ENCODE measurements at places on chromosomes 11 and 22.

GRCh38 chr11:115391598-115391997, 112.6 kb downstream of the CADM1 start:
- DNase-seq: peak; percentile 33

DNA sequence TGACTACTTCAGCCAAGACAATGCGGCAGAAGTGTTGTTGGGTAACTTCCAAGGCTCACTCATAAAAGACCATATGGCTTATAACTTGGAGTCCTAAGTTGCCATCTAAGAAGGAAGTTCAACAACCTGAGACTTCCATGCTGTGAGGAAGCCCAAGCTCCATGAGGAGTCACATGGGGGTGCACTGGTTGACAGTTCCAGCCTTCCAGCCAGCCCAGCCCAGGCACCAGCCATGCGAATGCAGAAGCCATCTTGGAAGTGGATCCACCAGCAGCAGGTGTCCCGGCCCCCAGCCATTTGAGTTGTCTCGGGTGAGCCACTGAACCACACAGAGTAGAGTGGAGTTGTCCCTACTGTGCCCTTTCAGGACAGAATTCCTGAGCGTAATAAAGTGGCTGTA, 32.8 kb upstream of the WNT7B start:
- no peak for DNase-seq

- DNase-seq: no peak
Observed at GRCh38 chr11:1514336-1515061, 27.9 kb upstream of the MOB2 start.

DNA sequence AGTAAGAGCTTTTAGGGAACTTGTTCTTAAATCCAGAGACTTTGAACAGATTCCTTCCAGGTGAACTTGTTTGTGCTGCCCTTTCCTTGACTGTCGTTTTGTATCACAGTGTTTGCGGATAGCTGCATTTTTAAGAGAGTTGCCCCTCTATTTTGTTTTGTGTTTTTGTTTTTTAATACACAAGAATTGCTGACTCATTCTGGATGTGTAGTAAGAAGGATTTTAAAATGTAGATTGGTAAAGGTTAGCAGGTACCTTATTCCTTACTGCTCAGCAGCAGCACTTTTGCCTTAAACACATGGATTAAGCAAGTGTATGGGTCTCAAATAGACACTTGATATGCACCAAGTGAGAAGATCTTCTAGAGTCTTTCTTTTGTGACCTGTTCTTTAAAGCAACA, 8.9 kb upstream of the APOA5 start:
- no peak for DNase-seq

DNA sequence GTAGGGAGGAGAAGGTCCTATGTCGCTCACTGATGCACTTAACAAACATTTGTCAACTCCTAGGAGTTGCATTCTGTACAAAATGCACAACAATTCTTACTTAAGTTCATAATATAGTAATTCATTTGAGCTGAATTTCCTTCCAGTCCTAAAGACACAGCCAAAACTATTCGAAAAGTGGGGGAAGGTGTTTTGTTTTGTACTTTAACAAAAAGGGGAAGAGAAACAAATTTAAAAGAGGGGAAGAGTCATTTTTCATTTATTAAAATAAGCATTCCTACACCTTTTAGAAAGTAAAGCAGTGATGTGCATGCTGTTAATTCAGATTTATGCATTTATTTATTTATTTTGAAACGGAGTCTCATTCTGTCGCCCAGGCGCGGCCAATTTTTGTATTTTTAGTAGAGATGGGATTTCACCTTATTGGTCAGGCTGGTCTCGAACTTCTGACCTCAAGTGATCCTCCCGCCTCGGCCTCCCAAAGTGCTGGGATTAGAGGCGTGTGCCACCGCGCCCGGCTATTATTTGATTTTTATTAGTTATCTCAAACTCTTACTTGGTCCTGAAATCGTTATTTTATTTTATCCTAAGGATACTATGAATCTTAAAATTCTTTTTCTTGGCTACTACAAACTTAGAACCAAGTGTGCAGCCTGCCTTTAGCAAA, 1.1 kb upstream of the FANCF start:
- DNase-seq: no peak

GRCh38 chr11:19410032-19410431, 169.3 kb upstream of the E2F8 start:
- DNase-seq: no peak

DNA sequence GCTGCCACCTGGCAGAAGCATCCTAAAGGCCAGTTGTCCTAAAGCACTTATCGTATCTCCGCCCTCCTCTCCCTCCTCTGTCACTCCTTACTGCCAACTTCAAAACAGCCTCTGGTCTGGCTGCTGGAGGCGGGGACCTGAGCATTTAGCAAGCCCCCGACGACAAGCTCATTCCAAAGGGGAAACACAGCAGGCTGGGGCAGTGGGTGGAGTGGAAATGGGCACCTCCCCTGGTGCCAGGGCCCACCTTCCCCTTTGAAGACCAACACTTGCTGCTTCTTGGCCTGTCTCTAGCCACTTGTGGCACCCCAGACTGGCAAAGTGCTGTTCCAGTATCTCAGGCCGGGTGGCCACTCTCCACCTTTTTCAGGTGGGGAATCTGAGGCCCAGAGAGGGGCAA, 3.6 kb downstream of the MAP3K11 start:
- no peak for DNase-seq

DNA sequence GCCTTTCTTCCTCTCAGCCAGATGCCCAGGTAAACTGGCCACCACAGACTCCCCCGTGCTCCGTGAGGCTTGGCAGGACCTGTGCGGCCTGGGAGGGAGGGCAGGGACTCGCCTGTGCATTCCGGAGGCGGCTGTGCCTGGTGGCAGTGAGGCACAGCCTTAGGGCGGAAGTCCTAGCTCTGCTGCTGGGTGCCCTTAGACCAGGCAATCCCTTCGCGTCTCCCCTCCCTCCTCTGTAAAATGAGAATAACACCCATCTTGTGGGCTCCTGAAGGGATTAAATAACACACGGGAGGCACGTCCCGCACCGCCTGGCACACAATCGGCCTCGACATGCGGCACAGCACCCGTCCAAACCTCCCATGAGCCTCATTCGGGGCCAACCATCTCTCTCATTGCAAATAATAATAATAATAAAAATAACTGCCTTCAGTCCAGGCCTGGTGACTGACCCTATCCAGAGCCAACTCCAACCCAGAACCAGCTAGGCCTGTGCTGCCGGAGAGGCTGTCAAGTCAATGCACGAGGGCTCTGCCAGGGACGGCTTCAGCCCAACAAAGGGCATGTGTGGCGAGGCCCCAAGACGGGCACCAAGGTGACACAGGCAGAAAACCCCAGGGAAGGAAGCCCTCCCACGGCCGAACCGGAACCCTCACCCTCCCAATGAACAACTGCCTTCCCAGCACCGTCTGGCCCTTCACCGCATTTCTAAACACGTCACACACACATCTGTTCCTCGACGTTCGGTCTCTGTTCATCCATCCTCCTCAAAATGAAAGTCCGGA, 8.2 kb downstream of the LTO1 start:
- peak; percentile 6 for DNase-seq

DNA sequence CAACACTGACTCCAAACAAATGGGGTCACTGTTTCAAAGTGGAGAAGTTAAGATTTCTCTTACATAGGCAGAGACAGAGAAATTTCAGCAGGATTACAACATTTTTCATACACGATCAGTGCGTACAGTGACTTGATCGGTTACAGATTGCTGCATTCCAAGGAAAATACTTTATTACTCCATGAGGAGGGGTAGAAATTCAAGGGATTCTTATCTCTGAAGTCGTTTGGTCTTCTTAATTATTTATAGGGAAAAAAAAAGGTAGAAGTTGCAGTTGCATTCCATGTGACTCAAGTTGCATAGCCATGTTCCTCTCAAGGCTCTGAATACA, 10.7 kb upstream of the SMIM38 start:
- DNase-seq: no peak

- DNase-seq: no peak
Observed at GRCh38 chr11:96906476-96906875, 516.7 kb downstream of the JRKL start.

DNA sequence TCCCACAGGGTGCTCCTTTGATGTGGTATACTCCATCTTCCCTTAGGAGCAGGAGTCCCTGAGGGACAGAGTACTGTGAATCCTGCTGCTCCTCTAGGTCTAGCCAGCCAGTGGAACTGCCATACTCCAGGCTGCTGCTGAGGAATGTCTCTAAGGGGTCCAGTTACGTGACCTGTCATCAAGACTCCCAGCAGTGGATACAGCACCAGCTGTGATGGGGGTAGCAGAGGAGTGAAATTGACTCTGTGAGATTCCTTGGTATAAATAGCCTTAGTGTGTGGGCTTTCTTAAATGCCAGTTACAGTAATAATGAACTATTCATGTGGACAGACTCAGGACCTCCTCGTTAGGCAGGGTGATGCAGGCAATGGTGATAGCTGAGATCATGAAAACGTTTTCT, 140.4 kb upstream of the LUZP2 start:
- no peak for DNase-seq

- no peak for DNase-seq
Observed at GRCh38 chr11:72083414-72083813, 2.8 kb downstream of the LRRC51 start.

GRCh38 chr11:108501396-108501795, 3.2 kb upstream of the POGLUT3 start:
- no peak for DNase-seq

DNA sequence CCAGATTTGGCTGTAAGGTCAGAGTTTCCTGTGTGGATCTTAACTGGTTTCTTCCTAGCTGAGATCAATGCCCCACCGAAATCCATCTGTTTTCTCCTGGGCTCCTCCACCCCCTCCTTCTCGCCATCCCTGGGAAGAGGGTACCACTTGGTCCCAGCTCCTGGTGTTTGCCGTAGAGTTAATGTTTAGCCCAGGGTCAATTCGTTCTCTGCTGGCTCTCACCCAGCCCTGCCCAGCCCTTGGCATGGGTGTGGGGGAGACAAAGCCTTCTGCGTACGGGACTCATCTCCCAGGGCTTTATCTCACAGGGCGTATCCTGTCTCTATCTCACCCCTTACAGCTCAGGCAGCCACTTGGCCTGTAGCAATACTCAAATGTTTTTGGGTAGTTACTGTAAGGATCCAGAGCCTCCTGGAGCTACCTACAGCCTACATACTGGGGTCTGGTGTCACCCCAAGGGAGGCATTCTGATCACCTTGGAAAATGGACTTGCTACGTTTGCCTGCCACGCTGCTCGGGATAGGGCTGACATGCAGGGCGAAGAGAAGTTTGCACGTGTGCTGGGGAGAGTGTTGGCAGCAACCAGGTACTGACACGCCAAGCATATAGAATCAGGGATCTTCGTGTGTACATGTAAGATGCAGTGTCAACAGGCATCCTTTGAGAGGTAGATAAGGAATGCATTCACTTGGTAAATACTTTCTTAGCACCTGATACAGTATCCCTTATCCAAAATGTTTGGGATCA, 66.1 kb downstream of the SCN3B start:
- no peak for DNase-seq

GRCh38 chr11:66950112-66950535, 8.1 kb downstream of the PC start:
- no peak for DNase-seq

- DNase-seq: no peak
Observed at GRCh38 chr11:104338186-104338585, 174.2 kb upstream of the PDGFD start.

GRCh38 chr11:133582326-133582725, 50.0 kb upstream of the OPCML start:
- DNase-seq: no peak

- DNase-seq: peak; percentile 55
Observed at GRCh38 chr11:68002938-68003845, 705 bp downstream of the UNC93B1 start.

DNA sequence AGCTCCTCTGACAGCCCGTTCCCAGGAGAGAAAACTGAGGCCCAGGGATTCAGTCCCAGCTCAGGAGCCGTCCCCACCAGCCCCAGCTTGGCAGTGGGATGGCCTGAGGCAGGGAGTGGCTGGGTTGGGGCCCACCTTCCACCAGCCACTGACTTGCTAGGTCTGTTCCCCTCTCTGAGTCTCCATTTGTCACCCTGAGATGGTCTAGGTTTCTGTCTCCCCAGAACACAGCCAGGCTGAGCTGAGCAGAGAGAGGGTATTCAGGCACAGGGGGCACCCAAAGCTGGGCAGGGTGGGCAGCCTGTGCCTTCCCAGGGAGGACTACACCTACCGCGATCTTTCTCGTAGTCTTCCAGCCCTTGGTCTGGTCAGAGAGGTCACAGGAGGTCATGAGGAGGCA, 95.7 kb downstream of the PDE2A start:
- no peak for DNase-seq

DNA sequence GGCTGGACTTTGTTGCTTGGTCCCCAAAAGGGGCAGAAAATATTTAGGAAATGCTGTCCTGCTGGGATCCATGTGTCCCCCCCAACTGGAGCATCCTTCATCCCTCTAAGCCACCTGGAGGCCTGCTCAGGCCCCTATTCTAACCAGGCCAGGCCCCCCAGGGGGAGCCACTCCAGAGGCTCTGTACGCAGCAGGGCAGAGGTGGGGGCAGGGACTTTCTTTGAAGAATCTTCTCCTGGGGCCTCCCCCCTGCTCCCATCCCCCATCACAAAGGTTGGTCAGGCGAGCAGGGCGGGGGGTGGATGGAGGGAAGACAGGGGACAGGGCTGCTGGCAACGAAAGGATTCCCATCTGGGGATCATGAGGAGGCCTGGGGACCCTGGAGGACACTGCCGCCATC, 170.8 kb downstream of the MN1 start:
- no peak for DNase-seq

- no peak for DNase-seq
Observed at GRCh38 chr11:93842461-93842860, 8.0 kb downstream of the VSTM5 start.

DNA sequence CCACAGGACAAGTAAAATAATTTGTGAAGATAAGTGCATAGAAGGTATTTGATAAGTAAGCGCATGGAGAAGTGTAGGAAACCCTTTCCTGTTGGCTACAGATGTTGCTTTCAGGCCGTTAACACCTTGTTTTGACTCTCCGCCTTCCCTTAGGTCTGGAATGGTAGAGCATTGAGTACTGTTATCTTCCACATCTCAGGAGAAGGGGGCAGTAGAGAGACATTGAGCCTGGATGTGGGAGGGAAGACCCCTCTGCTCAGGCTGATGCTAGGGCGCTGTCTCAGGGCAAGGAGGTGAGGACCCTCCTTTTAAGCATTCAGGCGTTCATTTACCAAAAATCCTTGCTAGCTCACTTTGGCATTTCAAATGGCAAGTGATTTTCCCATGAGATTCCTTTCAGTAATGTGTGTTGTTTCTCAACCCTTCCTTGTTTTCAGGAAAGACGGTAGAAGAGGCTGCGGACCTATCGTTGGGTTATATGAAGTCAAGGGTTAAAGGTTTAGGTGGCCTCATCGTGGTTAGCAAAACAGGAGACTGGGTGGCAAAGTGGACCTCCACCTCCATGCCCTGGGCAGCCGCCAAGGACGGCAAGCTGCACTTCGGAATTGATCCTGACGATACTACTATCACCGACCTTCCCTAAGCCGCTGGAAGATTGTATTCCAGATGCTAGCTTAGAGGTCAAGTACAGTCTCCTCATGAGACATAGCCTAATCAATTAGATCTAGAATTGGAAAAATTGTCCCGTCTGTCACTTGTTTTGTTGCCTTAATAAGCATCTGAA, 27.0 kb upstream of the SCGB1A1 start:
- no peak for DNase-seq
